ENCODE measurements at places on chromosomes 13 and 19.

- peak; percentile 51 for DNase-seq
These were observed at the start of gene BRSK1 for GRCh38 chr19:55283548-55284377. Gene BRSK1 (plus strand): TSS chr19:55283997. CDS start chr19:55284443, 446 bp downstream.

DNA sequence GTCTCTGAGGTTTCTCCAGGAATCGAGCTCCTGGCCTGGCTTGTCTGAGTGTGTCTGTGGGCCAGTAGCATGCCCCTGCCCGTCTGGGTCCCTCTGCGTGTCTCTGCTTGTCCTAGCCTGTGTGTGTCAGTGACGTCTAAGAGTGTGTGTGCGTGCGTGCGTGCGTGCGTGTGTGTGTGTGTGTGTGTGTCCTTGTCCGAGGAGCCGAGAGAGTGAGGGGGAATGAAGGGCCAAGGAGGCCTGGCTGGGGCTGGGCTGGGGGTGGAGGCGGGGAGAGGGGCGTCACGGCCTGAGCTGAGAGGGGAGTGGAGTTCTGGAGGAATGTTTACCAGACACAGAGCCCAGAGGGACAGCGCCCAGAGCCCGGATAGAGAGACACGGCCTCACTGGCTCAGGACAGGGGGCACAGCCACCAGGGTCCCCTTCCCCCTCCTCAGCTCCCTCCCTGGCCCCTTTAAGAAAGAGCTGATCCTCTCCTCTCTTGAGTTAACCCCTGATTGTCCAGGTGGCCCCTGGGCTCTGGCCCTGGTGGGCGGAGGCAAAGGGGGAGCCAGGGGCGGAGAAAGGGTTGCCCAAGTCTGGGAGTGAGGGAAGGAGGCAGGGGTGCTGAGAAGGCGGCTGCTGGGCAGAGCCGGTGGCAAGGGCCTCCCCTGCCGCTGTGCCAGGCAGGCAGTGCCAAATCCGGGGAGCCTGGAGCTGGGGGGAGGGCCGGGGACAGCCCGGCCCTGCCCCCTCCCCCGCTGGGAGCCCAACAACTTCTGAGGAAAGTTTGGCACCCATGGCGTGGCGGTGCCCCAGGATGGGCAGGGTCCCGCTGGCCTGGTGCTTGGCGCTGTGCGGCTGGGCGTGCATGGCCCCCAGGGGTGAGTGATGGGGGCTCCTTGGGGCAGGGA lies at the start of gene AXL:
TSS of gene AXL (plus strand) at position 609 of the 893 bp plus-strand sequence. CDS start at position 779, 170 bp downstream.
- no peak for DNase-seq

GRCh38 chr13:110176431-110176830 lies 130.5 kb downstream of the COL4A1 start:
- DNase-seq = no peak

GRCh38 chr19:41799444-41800000 lies 3.1 kb downstream of the CEACAM3 start:
- DNase-seq = no peak

GRCh38 chr19:660793-661426 lies 2.1 kb downstream of the RNF126 start:
- DNase-seq = no peak

GRCh38 chr19:3365836-3366752 lies at the start of gene NFIC:
Gene NFIC (plus strand): TSS chr19:3366583. CDS start chr19:3366637, 54 bp downstream.
- DNase-seq = no peak

GRCh38 chr19:49997709-49998108 lies 27.5 kb downstream of the VRK3 start:
- DNase-seq = no peak

- no peak for DNase-seq
These were observed 508.9 kb upstream of the ARGLU1 start for GRCh38 chr13:107076801-107077200.

- no peak for DNase-seq
These were observed 1.0 kb upstream of the CAPN12 start for GRCh38 chr19:38745316-38745715.

DNA sequence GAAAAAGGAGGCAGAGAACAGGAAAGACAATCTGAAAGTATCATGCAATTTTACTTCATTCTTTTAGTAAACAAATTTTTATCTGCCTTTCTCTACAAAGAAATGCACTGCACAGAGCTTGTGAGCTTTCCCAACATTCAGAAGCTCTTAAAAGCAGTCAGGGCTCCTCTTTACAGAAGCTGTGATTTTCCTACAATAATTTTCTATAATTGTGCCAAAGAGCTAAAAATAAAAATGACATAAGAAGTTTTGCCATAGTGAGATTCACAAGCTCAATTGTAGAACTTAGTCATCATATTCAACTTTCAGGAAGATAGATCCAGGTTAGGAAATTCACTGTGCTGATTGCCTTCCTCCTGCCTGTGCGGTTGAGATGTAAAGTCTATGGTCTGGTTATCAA lies 341.4 kb downstream of the PCDH9 start:
- no peak for DNase-seq

- DNase-seq = no peak
These were observed 41.2 kb downstream of the NFIX start for GRCh38 chr19:13036366-13036976.

DNA sequence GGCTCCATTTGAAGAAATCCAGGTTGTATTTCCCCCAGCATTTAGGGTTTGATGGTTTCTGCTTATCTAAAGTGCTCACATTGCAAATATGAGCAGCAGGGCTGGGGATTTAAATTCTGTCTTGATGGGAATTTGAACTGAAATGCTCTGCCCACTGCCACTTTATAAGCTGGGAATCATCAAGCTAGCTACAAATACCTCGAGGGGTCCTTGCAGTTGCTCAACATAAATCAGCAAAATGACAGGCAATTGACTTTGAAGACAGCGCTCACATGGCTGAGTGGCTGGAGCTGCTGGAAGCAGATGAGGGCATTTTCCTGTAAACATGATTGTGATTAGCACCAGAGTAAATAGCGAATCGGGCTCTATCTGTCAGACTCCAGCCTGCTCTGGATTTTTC lies 39.4 kb upstream of the MEDAG start:
- DNase-seq = no peak

- no peak for DNase-seq
These were observed 57.2 kb downstream of the NHLRC3 start for GRCh38 chr13:39095500-39095899.

DNA sequence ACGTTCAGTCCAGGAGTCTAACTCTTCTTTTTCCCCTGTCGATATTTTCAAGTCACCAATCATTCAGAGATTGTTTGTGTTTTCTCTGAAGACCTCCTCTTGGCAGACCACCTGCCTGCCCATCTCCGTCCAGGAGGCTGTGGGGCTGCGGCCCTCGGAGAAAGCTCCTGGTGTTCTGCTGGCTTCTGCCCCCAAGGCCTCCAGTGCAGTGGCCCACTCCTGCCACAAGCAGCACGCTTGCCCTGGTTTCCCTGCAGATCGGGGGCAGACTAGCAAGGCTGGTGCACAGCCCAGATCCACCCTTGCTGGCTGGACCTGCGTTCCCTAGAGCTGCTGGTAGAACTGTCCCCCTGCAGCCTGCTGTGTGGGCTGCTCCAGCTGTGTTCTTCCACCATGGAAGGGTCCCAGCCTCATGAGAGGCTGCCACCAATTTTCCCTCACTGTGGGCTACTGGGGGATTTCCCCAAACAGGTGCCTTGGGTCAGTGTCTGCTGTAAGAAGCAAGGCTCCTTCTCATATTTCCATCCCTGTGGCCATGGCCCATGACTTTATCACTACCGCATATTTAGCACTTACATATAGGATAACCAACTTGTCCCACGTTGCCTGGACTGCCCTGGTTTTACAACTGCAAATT lies 43.6 kb upstream of the SERP2 start:
- DNase-seq = no peak

DNA sequence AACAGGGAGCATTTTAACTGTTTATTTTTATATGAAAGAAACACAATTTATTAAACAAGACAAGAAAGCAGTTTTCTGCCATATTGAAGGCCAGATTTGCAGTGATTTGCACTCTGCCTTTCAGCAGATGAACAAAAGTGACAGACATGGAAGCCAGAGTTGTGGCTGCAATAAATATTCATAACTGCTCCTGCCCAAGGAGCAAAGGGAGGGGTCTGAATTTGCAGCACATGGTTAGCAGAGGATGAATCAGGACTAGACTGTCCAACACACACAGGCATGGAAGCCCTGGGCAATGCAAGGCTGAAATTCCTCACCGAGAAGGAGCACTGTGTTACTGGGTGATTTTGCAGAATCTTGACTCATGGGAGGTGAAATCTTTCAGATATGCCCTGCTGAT lies 418.2 kb downstream of the DCT start:
- DNase-seq = no peak

GRCh38 chr13:60150538-60150937 lies 13.2 kb downstream of the DIAPH3 start:
- no peak for DNase-seq

- DNase-seq = no peak
These were observed at the start of gene CBLC for GRCh38 chr19:44777715-44778347. Gene CBLC (plus strand): TSS chr19:44777890. CDS start chr19:44777932, 42 bp downstream.

DNA sequence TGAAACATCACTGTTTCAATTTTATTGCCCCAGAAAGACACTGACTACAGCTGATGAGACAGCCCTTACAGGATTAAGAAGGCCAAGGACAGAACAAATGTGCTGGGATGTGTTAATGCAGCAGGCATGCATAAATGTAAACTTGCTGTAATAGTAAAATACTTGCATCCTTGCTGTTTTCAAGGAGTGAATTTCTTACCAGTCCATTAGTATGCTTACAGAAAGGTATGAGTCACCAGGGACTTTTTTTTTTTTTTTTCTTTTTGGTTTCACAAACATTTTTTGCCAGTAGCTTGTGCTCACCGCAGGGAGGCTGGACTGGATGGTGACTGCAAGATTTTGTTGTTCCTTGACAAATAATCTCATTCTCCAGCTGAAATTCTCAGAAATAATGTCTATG lies 55.1 kb downstream of the GPR180 start:
- no peak for DNase-seq

DNA sequence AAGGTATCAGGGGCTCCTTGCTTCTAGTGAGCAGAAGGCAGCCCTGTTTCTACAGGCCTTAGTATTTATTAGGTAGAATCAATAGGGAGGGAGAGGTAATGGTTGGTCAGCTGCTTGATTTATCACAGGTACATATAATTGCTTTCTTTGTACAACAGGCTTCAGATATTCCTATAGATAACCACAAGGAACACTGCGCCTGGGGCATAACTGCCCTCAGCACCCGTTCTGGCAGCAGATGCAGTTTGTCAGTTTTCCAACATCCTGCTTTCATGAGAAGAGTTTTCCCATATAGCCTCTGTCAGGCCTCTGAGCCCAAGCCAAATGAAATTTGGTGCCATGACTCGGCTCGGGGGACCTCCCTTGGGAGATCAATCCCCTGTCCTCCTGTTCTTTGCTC lies 12.4 kb upstream of the ZNF486 start:
- DNase-seq = no peak

GRCh38 chr13:26693749-26694463 lies 66.7 kb downstream of the GPR12 start:
- DNase-seq = no peak

DNA sequence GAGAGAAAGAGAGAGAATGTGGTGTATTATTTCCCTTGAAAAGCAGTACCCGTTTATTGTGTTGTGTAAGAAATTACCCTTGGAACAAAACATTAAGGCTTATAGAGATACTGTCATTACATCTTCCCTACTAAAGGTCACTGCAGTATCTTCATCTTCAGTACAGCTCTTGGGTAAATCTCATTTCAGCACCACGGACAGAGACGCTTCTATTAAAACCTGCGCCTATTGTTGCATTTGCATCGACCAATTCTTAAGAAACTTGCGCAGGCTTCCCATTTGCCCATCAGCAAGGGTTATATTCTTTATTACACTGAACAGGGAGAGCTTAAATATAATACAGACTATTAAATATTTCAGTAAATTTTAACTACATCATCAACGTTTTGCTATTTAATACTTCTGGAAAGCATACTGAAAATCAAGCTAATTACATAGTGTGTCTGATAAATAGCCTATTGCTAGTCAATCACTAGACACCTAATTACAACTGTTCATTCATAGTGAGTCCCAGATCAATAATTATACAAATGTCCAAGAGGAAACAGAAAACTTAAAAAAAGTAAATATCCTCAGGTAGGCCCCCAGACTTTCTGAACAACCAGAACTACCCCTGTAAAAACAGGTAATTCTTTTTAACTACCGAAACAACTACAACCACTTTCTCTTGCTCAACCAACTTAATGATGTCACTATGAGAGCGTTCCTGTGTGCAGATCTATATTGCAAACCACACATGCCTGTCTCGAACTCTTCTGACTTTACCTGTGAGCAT lies 350.6 kb downstream of the LIG4 start:
- no peak for DNase-seq

DNA sequence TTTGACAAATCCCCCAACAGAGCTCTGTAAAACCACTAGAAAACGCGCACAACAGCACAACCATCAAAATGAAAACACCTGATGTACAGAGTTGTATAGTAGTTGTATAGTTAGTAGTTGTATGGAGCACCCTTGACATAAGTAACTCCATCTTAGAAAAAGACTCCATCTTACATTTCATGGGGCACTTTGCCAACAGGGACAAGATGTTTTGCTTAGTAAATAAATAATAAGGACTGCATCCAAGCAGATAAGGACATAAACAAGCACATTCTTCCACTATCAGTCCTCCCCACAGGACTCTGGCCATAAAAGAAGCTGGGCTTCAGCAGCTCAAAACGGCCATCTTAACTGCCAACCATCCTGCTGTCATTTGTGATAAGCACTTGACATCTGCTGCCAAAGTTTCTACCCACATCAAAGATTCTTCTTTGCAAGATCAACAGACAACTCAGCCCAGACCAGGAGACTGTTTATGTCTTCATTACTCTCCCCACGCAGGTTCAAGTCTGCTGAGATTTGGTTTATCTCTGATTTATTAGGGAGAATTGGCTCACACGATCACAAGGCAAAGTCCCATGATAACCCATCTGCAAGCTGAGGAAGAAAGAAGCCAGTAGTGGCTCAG lies 20.7 kb upstream of the ZNF331 start:
- no peak for DNase-seq

GRCh38 chr19:31913103-31913661 lies 432.2 kb upstream of the ZNF507 start:
- DNase-seq = no peak

DNA sequence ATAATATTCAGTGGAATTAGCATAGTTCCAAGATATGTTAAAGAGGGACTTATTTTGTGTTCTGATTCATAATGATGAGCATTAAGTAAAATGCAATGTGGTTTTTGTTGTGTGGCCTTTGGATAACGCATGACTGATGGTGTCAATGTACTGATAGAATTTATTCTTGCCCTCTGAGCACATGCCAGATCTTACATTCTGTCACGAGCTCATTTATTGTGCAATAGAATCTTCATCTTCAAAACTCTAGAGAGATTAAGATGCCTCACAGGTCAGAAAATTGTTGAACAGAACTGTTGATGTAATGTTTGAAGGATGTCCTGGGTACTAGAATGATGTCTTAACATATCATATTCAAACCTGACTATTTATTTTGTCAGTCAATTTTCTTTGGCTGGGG lies 148.0 kb upstream of the HTR2A start:
- DNase-seq = no peak

DNA sequence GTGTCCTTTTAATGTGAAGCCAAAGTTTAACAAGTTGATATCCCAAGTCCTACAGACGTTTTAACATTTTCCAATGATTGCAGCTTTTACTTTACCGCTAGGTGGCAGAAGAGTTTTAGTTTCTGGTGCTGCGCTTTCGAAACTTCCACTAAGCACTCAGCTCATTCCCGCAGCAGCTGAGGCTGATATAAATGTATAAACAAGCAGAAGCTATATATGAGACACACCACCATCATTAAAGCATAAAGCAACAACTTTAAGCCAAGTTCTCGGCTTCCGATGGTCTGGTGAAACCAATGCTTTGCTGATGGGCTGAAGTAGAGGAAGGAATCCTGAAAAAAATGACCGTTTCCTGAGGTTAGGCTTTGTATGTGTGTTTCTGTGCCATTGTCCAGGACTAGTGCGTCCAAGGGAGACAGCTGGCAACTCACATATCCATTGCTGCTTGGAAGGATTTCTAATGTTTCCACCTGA lies 753.9 kb downstream of the OLFM4 start:
- no peak for DNase-seq

GRCh38 chr13:98506728-98507230 lies 70.1 kb downstream of the STK24 start:
- DNase-seq = no peak
